Stimulated activated CD8-positive, alpha-beta memory T cell treated with anti-CD3 and anti-CD28 coated beads, Interleukin-7, amount 100 ng/mL, for 24 hours (primary cell): ENCODE measurements at places on chromosomes 12 and 14.

DNA sequence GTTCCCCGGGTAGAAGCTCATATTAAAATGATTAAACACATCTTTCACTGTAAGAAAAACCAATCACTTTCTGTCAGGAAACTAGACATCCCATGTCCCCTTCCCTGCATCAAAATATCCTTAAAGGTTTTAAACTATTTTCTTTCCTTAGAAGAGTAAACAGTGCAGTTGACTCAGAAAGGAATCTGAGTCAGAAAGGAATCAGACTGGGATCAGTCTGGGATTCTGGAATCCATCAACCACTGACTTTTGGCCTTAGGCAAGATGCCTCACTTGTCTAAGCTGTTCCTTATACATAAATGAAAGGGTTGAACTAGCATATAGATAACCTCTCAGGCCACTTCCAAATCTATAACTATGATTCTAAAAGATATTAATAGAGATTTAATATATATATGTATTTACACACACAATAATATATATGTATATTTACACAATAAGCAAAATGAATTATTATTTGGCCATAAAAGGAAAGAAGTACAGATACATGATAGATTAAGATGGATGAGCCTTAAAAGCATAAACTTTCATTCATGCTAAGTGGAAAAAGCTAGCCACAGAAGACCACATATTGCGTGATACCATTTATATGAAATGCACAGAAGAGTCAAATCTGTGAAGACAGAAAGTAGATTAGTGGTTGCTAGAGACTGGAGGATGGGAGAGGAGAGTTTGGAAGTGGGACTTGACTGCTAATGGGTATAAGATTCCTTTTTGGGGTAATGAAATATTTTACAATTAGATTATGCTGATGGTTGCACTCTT is 114.4 kb downstream of the SLC38A1 start:
- DNase-seq = no peak

DNA sequence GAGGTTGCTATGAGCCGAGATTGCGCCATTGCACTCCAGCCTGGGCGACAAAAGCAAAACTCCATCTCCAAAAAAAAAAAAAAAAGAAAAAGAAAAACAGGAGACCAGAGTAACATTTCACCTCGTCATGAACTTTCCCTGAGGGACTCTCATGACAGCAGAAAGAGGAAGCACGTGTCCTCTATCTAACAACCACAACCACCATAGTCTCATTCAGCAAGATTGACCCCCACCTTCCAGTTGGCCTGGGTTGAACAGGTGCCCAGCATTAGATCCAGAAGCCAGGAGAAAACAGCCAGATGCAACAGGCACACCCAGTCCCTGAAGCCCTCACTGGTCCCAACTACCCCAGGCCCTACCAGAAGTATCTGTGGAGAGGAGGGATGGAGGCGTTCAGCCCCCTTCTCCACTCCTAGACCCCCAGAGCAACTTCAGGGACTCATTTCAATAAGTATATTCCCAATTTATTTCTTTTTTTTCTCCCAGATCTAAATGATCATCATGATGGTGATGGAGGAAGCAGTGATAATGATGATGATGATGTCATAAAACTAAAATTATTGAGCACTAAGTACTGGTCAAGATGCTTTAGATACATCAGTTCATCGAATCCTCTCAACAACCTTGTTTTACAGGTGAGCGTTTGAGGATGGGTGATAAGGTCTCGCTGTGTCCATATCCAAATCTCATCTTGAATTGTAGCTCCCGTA is 235.0 kb downstream of the EFCAB11 start:
- DNase-seq = no peak

GRCh38 chr12:110585231-110585799 is 2.2 kb upstream of the PPTC7 start:
- no peak for DNase-seq

DNA sequence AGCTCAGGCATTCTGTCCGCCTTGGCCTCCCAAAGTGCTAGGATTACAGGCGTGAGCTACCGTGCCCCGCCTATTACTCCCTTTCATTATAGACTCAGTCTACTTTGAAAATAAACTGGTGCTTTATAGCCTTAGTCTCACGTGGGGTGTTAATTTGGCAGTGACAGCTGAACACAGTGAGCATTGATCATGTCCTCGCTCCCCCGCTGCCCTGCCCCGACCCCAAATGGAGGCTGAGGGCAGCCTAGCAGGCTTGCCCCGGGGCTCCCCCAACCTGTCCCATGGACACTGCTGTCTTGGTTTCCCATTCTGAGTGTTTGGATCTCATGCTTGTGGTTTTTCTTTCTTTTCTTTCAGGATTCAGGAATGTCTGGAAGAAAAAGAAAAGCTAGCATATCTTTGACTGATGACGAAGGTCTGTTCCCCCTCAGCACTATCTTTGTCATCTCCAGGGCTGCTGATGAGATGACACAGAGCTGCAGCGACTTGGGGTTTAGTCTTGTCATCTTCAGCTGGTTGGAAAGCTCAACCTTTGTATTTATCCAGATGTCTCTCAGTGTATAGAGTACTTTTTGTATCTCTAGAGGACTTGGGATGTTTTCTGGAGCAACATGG is 42.2 kb downstream of the EP400 start:
- no peak for DNase-seq

DNA sequence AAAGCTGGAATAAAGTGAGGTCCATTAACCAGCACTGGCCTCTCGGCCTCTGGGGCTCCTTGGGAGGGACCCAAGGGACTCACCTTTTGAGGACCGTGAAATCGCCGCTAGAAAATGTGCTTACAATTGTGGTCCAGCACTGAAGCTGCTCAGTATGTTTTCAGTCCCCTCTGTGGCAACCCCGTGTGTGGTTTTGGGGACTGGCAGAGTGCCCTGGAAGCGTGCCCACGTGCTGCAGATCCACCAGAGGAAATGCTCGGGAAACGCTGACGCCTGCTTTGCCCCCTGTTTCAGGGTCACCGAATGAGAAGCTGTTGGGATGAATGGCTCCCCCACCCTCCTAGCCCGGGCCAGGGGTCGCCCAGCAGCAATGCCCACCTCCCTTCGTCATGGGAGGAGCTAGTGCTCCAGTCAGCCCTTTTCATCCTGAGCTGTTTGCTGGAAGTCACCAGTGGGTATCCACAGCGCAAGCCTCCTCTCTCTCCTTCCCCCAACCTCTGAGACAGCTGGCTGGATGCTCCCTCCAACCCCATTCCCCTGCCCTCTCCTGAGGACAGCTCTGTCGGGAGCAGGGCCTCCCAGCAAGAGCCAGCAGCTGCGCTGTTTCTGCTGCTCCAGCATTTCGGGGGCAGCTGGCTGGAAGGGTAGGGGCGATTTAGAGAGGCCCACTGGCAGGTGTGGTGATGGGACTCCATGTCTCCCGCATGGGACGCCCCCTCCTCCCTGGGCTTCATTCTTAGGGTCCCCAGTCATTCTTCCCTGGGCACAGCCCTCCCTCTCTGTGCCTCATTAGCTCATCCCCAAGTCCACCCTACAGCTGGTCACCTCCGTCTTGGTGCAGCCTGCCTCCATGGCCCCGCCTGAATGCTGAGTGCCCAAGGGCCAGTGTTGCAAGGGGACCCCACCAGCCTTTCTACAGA is 33.2 kb upstream of the PPP1R13B start:
- no peak for DNase-seq

GRCh38 chr12:131443019-131444000 is 267.6 kb upstream of the SFSWAP start:
- DNase-seq = no peak

DNA sequence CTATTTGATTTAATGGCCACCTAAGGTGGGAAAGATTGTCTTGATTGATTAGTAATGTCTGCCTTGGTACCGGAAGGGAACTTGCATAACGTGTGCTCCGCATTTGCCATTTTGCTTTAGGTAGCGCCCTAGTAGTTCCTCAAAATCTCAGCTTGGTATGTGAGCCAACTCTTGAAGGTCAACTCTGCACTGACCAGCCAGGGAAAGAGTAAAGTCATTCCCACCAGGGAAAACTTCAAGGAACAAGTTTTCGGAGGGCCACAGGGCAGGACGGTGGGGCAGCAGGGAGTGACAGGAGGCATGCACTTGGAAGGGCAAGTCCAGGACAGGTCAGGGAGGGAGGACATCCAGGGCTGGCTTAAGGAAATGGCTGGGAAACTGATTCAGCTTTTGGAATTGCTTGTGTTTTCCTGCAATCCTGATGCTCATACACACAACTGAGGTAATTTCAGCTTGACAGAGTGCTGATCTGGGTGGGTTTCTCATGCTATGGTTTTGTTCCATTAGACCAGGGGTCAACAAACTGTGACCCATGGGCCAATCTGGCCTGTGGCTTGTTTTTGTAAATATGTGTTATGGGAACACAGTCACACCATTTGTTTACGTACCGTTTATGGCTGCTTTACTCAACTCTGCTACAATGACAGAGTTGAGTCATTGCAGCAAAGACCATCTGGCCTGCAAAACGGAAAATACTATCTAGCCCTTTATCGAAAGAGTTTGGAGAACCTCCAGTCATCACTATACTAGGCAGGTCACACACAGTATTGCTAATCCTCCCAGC is 184.5 kb downstream of the RBM19 start:
- no peak for DNase-seq

GRCh38 chr14:21038441-21039422 is 3.4 kb upstream of the RNASE7 start:
- DNase-seq = no peak

DNA sequence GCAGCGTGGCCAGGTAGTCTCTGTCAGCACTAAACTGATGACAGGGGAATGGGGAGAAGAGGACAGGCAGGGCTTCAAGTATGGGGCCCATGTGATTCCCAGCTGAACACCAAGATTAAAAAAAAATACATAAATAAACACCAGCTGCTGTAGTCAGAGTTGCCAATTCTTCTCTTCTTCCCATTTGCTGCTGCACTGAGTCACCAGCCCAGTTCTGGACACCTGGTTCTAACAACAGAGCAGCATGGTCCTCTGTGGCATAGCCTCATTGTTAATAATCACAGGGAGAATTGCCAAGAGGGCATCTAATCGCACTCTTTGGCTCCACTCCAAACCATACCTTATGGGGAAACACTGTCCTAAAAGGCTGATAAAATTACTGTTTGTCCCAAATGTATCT is 15.1 kb downstream of the PPM1H start:
- DNase-seq = no peak

DNA sequence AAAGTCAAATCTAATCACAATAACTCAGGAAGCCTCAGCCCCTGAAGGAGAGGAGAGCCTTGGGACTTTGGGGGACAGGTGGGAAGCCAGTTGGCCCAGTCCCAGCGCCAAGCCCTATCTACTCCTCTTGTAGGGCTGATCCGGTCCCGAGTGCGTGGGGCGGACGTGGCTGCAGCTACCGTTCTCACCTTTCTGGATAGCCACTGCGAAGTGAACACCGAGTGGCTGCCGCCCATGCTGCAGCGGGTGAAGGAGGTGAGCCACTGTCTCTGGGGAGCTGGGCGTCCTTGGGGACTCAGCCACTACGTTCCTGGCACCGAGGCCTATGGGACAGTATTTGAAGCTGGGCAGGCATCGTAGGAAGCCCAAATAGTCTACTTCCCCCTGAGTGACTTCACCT is 68.4 kb downstream of the GALNT16 start:
- DNase-seq = no peak

DNA sequence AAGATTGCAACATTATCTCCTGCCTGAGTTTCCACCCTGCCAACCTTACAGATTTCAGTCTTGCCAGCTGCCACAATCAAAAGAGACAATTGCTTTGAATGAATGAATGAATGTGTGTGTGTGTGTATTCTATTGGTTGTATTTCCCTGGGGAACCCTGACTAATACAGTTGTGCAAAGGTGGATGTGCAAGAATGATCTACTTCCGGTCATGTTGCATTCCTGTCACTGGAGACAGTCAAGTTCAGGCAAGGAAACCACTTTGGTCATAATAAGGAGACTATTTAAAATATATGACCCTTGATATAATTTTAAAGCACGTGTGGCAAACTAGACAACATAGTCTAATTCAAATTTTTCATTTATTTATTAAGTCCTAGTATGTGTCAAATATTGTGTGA is 13.1 kb downstream of the RERG start:
- no peak for DNase-seq

- no peak for DNase-seq
These were observed 111.5 kb upstream of the IFNG-AS1 start for GRCh38 chr12:67877727-67878126.

GRCh38 chr12:25458047-25458552 is 95.0 kb downstream of the LMNTD1 start:
- no peak for DNase-seq

GRCh38 chr12:124884587-124885438 is 21.1 kb upstream of the SCARB1 start:
- no peak for DNase-seq

DNA sequence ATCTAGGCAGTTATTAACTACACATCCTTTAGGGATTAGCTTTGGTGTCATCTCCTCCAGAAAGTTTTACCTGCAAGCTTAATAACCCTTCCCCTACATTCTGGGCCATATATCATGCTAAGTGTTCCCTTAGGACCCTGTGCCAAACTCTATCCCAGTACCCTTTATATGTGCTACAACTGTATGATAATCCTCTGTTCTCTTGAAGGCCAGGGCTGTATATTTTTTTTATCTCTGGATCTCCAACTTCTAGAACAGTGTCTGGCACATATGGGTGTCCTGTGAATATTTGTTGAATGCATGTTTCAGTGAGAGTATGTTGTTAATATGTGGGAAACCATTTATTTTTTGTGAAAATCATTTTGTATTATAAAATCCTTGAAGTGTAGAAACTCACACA is 106.7 kb downstream of the PPM1A start:
- DNase-seq = no peak

- DNase-seq = no peak
These were observed 295.4 kb downstream of the FSCB start for GRCh38 chr14:44211718-44212117.

GRCh38 chr14:23916004-23916403 is 37.6 kb upstream of the DHRS4 start:
- DNase-seq = no peak

GRCh38 chr14:75432411-75432810 is 4.6 kb downstream of the JDP2 start:
- no peak for DNase-seq

DNA sequence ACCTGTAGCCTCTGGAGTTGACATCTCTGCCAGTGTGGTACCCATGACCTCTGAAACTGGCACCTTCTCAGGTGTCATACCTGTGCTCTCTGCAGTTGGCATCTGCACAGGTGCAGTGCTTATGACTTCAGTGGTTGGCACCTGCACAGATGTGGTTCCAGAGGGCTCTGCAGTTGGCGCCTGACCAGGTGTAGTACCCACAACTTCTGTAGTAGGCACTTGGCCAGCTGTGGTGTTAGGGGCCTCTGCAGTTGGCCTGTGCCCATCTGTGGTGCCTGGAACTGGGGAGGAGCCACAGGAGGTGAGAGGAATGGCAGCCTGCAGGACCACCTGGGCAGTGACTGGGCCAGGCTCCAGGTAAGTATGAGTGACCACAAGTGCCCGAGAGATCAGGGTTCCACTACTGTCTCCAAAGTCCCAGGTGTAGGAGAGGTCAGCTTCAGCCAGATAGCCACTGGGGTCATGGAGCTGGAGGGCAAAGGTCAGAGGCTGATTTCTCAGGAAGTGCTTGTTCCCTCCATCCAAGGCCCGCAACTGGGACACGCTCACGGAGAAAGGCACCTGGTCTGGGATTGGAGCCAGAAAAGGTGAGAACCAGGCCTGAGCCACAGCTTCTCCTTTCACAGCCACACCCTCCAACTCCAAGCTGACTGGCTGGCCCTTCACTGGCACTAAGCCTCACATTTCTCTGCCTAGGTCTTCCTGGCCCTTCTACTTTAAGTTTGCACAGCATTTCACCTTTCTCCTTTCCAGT is 8.6 kb downstream of the PMEL start:
- no peak for DNase-seq
